IMR-90 (cell line): ENCODE measurements at places on chromosomes 6 and 20. TPM values are rescaled to one million over a fixed set of nuclear protein-coding genes. Genes with fewer than 3 reads are reported as not detected.

Gene METTL24
- not detected in 2 replicates for total RNA-seq

- no peak for DNase-seq
Observed at GRCh38 chr6:168447282-168447681, 6.3 kb downstream of the SMOC2 start.

GRCh38 chr20:37552415-37552814 is 24.7 kb upstream of the BLCAP start:
- DNase-seq, result peak; percentile 13

Gene SLC22A16
- not detected in 2 replicates for total RNA-seq

GRCh38 chr6:148739822-148740128 is 7.1 kb upstream of the UST start:
- DNase-seq, result no peak

DNA sequence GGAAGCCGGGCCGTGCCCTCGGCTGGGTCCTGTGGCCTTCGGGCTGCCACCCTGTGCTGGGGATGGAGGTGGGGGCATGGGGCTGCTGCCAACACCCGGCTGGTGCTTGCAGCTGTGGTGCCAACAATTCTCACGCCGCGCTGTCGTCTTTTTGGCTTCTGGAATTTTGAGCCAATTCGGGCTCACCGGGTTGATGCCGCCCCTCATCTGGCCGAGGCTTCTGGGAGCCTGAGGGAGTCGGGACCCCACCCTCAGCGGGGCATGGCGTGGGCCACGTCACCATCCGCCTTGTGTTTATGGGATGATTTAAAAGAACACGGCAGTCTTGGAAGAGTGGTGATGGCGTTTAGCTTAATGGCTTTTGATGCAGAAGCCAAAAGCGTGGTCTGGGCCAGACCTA is 8.7 kb upstream of the NPBWR2 start:
- DNase-seq, result no peak

DNA sequence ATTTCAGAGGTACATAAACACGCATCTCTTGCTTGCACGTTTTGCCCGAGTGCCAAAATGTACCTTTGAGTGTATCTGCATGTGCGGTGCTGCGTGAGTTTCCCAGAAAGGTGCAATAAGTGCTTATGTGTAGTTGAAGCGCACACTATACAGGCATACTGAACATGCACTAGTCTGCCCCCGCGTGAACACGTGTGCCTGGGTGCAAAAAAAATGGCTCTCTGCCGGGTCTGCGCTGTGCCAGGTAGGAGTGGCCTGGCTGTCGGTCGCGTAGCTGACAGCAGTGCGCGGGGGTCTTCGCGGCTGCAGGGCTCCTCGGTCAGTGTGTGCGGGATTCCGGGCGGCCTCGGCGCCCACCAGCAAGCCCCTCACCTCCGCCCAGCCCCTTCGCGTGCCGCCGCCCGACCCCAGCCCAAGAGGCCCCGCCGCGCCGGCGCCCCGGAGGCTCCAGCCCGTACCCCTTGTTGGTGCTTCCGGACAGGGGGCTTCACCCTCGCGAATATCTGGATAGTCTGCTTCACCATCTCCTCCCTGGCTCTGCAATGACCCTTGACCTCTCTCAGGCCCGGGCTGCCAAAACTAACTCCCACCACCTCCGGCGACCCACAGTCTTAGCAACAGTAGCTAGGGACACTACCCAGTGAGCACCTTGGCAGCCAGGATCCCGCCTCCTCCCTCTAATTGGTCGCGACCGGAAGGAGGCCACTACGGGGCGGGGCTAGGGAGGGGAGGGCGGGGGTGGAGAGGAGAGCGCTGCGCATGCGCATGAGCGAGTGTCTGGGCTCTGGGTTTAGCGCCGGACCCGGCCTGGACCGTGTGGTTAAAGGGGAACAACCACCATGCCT is at the start of gene KIF6:
TSS of gene KIF6 (minus strand) at position 622 of the 845 bp plus-strand sequence. CDS start at position 524, 98 bp downstream.
- peak; percentile 73 for DNase-seq

GRCh38 chr6:72218125-72218524 is 331.8 kb downstream of the RIMS1 start:
- peak; percentile 38 for DNase-seq
